SW 1271 (cell line): ENCODE measurements at places on chromosomes 3 and 15.

DNA sequence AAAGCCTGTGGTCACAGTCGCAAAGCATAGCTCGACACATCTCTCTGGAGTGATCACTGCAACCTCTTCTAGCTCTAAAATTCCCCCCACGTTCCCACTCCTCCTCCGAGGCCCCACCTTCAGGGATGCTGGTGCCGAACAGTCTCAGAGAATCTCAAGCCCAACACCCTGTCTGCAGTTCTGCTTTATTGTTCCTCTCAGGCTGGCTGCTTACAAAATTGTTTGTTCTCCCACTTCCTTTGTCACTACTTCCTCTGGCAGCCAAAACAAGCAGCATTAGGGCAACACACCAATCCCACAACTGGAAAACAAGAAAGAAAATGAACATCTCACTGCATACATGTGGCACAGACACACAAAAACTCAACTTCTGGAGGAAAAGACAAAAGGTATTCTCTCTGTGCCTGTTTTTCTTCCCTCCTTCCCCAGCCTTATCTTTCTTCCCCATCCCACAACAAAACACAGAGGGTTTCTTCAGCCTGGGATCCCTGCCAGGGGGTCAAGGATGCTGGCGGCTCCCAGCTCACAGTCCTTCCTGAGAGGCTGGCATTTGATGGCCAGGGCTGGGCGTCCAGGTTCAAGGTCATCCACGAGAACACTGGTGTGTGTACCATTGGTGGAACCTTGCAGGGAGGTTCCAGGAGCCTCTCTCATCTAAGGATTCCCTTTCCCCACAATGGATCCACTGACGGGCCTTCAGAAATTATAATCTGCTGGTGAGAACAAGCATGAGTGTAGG is 108.4 kb downstream of the TMCO5A start:
- no peak for DNase-seq

DNA sequence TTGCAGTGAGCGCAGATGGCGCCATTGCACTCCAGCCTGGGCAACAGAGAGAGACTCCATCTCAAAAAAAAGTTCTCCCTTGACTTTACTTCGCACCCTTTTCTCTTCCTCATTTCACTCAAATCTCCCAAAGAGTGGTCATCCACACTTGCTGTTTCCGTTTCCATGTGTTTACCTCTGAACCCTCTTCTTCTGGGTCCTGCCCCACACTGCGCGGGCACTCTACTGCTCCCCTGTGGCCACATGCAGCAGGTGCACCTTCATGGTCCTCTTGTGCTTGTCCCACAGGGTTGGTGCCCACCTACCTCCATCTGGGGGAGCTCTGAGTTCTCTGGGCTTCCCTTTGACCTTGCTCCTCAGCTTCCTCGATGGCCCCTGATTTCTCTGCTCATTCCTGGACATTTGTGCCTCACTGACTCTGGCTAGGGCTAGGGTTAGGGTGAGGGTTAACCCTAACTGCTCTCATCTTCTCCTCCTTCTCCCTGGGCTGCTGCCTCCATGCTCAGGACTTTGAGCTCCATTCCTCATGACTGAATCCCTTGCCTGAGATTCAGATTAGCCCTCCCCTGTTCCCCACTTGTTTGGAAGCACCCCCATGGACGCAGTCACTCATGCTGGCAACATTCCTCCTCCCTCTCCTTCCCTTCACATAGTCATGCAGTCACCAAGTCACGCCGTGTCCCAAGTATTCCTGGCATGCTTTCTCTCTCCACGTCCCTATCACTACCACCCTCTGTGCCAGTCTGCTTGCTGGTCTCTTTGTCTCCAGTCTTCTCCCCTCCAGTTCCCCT is 26.6 kb upstream of the KY start:
- no peak for DNase-seq

- no peak for DNase-seq
These were observed 148.5 kb downstream of the IGF1R start for GRCh38 chr15:98796685-98797357.

DNA sequence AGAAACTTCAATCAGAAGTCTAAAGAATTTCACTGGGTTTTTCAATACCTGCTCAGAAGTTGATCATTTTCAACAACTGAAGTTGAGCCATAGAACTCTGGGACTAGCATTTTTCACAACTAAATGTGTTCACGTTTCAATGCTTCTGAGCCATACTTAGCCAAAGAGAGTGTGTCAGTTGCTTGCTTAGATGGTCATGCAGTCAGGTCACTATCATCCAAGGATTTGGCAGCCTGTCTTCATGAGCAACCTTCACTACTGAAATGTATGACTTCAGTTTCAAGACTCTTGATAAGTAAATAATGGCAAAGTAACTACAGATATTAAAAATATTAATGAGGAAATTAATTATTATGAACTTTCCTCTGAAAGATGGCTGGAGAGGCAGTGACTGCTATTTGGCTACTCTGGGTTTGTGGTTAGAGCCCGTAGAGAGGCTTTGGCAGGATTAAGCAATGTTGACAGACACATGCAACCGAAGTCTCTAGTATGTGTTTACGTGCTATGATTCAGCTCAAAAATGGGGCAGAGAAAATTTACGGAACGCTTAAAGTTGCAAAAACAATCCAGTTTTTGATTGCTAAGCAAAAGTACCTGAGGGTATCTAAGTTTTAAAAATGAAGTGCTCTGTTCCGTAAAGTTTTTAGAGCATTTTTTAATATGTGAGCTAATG is 133.8 kb downstream of the GMNC start:
- DNase-seq = no peak

GRCh38 chr3:37024092-37024491 is 30.8 kb downstream of the MLH1 start:
- DNase-seq = no peak

DNA sequence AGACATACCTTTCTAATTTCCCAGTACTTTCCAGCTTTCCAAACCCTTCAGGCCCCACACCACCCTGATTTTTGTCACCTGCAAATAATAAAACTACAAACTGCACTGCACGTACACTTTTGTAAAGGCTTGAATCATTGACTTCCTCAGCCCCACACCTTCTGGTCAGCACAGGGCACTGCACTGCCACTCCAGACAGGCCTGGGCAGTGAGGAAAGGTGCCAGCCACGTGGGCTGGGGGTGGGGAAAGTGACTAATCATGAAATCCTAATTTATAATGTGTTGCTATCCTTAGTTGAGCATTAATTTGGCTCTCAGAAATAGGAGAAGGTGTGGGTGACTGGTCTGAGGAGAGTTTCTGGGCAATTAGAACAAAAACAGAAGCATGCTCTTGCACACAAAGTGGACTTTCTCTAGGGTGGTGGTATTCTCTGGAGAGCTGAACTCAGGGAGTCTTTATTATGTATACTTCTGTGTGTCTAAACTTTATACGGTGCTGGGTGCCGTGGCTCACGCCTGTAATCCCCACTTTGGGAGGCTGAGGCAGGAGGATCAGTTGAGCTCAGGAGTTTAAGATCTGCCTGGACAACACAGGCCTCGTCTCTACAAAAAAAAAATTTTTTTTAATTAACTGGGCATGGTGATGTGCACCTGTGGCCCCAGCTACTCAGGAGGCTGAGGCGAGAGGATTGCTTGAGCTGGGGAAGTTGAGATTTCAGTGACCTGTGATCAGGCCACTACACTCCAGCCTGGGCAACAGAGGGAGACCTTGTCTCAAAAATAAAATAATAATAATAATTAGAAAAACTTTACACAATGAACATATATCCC is 58.2 kb upstream of the FLNB start:
- DNase-seq = no peak

DNA sequence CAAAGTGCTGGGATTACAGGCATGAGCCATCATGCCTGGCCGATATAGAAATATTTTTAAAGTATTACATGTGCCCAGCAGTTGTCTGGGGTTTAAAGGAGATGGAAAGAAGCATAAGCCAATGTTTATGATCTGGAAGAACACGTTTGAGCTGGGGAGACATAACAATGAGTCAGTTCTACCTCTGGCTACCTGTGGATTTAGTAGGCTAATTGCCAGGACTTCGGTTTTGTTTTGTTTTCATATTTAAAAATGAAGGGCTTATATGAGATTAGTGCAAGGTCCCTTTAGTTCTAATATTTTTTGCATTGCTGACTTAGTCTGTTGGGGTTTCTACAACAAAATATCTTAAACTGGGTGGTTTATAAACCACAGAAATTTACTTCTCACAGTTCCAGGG is 22.9 kb upstream of the TNFSF10 start:
- DNase-seq = no peak
